ENCODE measurements at places on chromosomes 1 and 21.

DNA sequence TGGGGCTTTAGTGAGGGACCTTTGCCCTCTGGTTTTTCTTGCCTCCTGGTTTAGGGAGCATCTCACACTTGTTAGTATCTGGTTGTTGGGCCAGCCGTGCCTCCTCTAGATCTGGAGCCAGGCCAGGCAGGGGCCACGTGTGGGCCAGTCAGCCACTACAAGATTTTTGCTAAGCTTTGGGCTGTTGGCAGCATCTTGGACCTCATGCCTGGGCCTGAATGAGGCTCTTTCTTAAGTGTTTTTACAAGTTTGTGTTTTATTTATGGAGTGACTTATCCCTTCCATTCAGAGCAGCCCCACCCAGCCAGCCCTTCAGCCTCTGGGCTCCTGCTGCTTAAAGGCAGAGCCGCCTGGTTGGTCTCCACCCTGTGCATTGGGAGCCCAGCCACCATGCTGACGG, 1.6 kb upstream of the SH3BGRL3 start:
- DNase-seq: no peak

DNA sequence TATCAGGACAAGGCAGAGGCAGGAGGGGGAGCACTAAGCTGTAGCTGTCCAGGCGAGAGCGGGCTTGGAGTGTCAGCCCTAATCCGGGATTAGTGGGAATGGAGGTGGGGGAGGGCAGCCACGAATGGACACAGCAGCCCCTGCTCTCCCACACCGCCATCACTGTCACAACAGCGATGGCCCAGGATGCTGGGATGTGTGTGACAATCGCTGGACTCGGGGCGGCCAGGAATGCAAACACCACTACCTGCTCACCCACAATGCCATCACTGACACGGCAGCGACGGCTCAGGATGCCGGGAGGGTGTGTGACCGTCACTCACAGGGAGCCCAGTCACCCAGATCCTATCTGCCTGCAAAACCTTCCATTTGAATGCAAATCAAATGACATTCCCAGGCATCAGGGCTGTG, 2.9 kb downstream of the C2CD2 start:
- DNase-seq: no peak

DNA sequence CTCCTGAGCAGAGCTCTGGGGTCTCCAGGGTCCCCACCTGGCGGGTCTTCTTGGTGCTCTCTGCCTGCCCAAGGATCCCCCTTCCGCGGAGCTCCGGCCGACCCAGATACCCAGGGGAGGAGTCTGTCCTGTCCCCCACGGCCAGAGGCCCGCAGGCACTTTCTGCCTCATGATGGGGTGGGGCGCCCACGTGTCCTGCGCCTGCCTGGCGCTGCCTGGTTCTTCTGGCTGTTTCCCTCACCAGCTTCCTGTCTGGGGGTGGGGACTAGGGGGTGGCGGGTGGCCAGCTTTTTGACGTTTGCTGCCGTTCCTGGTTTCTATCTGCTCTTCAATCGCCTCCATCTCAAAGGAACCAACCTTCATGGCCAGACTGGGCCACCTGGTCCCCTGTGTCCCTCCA, 313.3 kb upstream of the VAMP3 start:
- no peak for DNase-seq

- no peak for DNase-seq
These were observed 70.5 kb upstream of the RUNX1 start for GRCh38 chr21:35119501-35120047.

- DNase-seq: no peak
These were observed 150.8 kb downstream of the MAST2 start for GRCh38 chr1:45953934-45954847.

GRCh38 chr21:36768496-36768895, 69.6 kb downstream of the SIM2 start:
- peak; percentile 34 for DNase-seq

- no peak for DNase-seq
These were observed 18.6 kb downstream of the USP24 start for GRCh38 chr1:55196433-55197035.

DNA sequence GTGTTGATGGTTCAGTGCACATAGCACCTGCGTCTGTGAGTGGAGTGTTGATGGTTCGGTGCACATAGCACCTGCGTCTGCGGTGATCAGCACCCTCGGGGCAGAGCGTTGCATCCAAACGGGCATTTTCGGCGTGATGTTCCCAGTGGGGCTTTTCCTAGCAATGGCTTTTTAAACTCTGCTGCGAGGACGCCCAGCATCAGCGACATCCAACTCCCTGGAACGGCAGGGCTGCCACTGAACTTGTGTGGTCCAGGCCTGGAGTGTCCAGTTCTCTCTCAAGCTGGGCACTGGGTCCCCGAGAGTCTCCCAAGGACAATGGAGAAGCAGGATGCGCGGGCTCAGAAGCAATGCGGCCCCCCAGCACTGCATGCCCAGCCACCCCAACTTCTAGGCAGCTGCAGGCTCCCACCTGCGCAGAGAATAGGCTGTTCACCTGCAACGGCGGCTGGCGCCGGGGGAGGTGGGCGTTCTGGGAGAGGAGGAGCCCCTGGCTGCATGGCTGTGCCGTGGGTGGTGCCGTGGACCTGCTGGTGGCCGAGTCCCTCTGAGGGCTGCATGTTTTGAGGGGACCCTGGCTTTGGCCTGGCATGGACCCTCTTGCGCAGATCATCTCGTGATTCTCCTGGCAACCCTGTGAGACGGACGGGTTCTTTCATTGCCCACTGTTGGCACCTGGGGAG, 10.1 kb upstream of the C1orf174 start:
- DNase-seq: no peak

- no peak for DNase-seq
These were observed 504.9 kb downstream of the MATN1 start for GRCh38 chr1:30218438-30218837.

GRCh38 chr1:235834620-235835019, 32.1 kb downstream of the LYST start:
- DNase-seq: no peak

DNA sequence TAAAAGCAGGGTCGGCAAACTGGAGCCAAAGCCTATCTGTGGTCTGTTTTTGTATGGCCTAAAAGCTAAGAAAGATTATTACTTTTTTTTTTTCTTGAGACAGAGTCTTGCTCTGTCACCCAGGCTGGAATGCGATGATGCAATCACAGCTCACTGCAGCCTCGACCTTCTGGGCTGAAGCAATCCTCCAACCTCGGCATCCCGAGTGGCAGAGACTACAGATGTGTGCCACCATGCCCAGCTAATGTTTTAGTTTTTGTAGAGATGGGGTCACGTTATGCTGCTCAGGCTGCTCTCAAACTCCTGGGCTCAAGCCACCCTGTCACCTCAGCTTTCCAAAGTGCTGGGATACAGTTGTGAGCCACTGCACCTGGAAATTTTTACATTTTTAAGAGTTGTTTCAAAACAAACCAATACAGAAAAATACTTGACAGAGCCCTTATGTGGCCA, 6.5 kb upstream of the GLRX2 start:
- DNase-seq: no peak

DNA sequence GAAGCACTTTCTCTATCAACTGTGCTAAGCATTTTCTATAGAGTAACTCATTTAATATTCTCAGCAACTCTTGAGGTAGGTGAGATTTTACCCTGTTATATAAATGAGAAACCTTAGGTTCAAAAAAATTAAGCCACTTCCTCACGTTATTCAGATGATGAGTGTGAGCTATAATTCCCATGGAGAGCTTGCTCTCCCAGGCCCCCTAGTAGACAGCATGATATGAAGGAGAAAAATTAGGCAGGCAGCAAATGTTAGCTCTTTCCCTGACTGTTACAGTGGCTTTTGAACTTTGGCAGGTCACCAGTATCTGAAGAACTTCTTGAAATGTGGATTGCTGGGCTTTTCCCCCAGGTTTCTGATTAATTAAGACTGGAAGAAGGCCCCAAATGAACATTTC, 753.1 kb downstream of the NCAM2 start:
- DNase-seq: no peak

Measured in substantia nigra (tissue), 51 donors.